Right ventricle myocardium inferior (tissue), 1 donor: ENCODE measurements at places on chromosomes 6 and 20. TPM values are rescaled to one million over a fixed set of nuclear protein-coding genes. Genes with fewer than 3 reads are reported as not detected.

The BMP2 gene
- 2.3 TPM for total RNA-seq

DNA sequence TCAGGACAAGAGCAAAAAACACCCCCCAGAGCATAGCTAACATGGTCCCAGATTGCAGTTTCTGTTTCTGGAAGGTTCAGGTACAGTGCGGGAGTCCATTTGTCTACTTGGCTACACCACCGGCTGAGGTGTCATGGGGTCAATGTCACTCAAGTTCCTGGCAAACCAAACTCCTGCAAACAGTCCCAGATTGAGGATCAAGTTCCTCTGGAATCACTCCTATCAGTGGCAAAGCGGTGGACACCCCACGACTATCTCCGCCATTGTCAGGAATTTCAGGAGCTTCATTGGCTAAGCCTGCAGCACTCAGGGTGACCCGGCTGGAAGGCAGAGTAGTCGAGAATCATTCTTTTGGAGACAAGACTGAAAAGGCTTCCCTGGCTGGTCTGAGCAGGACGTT is 41.8 kb downstream of the SLC22A1 start:
- no peak for DNase-seq

DNA sequence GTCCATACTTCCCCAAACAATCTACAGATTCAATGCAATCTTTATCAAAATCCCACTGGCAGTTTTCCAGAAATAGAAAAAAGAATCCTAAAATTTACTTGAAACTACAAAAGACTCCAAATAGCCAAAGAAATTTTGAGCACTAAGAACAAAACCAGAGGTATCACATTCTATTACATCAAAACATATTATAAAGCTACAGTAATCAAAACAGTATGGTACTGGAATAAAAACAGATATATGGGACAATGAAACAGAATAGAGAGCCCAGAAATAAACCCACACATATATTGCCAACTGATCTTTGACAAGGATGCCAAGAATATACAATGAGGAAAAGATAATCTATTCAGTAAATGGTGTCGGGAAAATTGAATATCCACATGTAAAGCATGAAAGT is 46.0 kb upstream of the FBXO30 start:
- DNase-seq = no peak

The FUT9 gene
- not detected for total RNA-seq

GRCh38 chr20:9269280-9269971 is 200.5 kb downstream of the PLCB4 start:
- DNase-seq = no peak

DNA sequence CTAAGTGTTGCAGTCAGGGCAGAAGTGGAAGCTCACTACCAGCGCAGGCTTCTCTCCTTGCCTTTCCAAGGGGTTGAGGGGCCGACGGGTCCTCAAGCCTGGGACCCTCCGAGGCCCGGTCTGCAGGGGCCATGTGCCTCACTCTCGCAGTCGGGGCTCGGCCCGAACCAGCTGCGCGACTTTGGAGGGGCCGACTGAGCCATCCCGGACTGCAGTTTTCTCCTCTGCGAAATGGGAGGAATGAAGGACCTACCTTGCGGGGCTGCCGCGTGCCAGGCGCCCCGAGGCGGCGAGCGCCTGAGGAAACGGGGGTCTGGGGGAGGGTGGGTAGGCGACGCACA is 5.6 kb downstream of the LZTS3 start:
- DNase-seq = no peak

DNA sequence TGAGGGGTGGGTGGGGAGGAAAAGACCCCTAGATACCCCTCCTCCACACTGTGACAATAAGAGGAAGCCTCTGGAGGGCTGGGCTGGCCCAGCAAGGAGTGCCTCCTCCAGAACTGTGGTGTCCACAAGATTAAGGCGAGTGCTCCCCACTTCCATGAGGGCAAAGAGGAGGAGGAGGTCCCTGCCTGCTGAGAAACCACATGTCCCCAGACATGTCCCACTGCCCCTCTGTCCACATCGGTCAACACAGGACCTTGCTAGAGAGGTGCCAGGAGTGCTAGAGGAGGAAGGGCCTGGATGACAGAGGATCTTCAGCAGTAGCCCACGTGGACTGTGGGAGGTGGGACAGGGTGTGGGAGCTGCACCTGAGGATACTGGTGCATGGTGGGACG is 3.1 kb downstream of the RAET1G start:
- no peak for DNase-seq

DNA sequence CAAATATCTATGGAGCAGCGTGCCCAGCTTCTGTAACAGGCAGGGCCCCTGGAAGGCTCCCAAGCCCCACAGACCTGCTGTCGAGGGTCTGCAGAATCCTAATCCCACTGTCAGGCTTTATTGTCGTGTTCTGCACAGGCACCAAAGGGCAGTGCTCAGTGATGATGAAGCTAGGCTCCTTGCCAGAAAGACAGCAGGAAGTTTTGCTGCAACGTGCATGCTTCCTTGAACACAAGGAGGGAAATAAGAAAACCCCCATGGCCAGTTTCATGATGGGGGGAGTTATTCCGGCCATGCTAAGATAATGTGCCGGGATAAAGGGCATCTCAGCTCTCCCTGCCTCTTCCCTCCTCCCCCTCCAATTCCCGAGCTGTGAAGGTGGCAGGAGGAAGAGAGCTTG is 109.4 kb upstream of the KCNG1 start:
- DNase-seq = no peak

DNA sequence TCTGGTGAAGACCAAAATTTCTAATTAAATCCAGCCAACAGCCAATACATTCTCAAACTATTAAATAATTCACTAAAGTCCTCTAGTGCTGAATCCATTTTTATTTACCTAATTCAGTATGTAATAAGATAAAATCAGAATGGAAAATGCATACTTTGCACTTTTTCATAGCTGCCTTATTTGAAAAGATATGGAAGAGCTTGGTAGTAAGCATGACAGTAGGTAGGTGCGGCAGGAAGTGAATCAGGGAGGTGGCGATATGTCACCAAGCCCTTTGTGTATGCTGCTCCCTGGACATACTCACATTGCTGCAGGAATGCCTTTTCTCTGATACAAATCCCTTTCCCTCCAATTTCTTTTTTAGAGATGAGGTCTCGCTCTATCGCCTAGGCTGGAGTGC is 10.2 kb upstream of the TGM3 start:
- no peak for DNase-seq

The PPIL6 gene
- total RNA-seq = 4.5 TPM

DNA sequence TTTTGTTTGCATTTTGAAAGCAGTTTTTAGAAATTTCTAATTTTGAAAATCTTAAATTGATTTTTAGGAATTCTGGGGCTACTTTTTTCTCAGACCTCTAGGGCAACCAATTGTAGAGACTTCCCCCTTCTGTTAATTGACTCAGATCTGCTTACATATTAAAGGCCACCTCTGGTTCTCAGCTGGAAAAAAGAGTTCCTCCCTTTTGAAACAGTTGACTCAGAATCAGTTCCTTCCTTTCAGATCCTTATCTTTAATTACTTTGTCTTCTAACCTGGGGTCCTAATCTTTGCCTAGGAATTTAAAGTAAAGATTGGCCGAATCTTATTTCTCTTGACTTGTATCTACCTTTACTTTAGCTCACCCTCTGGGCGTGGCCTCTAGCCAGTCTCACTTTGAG is 146.8 kb downstream of the LAMA2 start:
- DNase-seq = no peak
